GF-D8 (cell line): ENCODE measurements at places on chromosomes 13 and 19.

- no peak for DNase-seq
These were observed 14.7 kb upstream of the LENG8 start for GRCh38 chr19:54434112-54434872.

DNA sequence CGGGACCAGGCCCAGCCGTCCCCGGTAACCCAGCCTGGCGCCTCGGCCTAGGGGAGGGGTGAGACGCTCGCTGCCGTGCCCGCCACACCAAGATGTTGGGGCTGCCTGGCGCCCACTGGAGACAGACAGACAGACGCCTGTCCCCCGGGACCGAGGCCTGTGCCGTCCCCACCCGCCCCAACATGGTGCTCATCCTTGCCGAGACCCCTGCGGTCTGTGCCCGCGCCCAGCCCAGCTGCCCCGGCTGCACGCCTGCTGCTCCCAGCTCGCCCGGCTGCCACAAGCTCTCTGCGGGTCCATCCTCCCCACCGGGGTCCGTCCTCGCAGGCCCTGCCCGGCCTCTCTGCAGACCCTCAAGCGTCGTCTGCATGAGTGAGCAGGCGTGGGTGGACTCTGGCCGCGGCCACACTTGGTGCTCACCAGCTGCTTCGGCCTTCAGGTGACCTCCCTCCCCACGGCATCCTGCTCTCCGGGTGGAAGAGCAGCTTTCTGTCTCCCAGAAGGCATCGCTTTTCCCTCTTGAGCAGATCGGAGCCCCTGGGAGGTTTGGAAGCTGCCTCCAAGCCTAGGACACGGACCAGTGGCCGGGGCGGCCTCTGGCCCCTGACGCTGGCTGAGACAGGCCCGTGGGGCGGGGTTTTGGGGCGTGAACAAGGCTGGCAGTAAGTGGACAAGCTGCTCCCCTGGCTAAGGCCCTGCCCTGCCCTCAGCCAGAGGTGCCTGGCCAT, 6.7 kb upstream of the TMPRSS9 start:
- DNase-seq: no peak

DNA sequence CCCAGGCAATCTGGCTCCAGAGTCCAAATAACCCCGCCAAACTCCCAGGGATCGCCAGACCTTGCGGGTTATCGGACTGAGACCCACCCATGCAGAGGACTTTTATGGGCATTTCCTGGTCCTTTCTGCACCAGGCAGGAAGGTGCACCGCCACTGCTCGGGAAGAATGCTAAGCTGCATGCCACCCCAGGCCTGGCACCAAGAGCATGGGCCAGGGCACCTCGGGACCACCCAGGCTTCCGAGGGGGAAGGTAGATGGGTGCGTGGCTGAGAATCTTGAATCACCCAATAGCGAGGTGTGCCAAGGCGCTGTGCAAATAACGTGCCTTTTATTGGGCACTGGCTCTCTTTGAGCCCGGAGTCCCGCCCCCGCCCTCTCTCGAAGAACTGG, 422 bp upstream of the ZNF575 start:
- peak; percentile 57 for DNase-seq

- no peak for DNase-seq
These were observed 31.7 kb upstream of the ZNF507 start for GRCh38 chr19:32313569-32314265.

DNA sequence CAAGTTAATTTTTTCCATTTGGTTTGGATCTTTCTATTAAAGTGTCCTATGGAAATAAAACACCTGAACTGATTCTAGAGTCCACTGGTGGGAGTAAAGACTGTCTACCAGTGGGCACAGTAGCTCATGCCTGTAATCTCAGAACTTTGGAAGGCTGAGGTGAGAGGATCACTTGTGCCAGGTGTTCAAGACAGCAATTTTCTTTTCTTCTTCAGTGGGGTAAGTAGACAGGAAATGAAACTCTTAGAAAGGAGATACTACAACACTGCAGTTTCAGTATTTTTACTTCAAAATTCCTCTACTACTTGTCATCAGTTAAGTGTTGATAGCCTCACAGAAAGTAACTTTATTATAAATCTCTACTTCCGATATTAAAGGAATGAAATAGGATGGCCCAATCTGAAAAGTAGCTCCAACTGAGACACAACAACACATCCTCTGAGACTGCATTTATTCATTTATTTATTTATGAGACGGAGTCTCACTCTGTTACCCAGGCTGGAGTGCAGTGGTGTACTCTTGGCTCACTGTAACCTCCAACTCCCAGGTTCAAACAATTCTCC, 26.3 kb downstream of the DNMT1 start:
- no peak for DNase-seq

DNA sequence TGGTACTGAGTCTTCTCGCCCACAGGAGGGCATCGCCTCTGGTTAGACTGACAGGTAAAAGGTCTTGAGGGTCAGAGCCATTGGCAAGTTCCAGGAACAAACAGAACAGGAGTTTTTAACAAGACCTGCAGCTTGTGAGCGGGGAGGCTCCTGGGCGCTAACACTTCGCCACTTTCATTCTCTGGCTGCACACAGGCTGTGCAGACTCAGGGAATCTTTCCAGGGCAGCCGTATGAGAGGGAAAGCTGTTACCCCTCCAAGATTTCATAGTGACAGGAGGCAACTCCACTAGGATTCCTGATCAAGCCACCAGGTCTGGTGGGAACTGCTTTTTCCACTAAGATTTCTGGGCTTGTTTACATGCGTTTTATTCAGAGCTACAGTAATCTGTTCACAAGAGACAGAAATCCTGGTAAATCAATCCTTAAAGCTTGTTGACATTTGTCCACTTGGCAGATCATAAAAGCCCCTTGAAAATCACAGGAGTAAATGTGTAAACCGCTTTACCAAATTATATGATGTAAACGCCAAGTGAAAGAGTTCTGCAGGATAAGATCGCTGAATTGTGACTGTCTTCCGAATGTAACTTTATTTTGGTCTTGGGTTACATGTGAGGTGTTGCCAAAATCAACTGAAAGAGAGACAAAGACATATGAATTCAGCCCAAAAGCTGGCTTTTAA, 190.6 kb downstream of the MZT1 start:
- no peak for DNase-seq

- DNase-seq: no peak
These were observed 2.8 kb upstream of the HNRNPM start for GRCh38 chr19:8441725-8442544.

DNA sequence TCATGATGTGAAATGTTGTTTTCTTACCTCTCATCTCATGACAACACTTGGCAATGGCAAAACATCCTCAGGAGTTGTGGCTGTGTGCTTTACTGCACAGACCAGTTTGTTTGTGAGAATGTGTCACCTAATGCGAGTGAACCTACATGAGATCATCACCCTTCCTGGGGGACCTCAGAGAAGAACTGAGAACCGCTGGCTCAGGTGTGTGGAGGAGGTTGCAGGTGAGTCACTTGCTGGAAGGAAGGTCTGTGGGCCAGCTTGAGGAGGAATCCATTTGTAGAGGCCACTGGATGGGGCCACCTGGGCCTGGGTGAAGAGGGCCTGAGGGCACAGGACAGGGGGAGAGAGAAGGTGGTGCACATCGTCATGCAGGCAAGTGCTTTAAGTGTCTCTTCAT, 3.0 kb upstream of the CEACAM1 start:
- no peak for DNase-seq

DNA sequence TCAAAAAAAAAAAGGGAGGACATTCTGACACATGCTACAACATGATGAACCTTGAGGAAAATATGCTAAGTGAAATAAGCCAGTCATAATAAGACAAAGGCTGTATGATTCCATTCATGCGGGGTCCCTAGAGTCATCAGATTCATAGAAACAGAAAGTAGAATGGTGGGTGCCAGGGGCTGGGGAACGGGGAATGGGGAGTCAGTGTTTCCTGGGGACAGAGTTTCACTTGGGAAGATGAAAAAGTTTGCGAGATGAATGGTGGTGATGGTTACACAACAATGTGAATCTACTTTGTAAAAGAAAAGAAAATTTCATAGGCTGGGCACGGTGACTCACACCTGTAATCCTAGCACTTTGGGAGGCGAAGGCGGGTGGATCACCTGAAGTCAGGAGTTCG, 6.1 kb upstream of the CLEC4G start:
- DNase-seq: no peak

DNA sequence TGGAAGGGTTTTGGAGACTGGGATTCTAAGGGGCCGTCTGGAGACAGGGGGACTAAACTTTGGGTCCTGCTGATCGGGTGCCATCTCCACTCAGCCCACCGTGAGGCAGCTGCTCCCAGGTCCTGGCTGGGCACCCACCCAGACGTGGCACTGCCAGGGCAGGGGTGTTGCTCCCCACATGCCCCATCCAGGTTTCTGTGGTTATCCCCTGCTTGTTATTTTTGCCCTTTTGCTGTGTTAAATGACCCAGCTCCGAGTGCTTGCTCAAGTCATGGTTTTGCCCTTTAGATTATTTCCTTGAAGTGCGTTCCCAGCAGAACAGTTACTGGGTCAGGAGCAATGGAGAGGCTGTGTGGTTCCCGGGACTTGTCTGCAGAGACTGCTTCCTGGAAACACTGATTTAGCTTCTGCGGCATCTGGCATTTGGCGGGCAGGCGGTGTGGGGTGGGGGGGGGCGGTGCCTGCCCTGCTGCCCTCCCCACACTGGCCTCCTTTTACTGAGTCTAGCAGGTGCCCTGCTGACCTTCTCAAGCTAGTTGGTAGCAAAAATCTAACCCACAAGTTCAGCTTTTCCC, 1.9 kb downstream of the RAB11B start:
- no peak for DNase-seq

GRCh38 chr13:94590744-94591143, 5.2 kb downstream of the TGDS start:
- no peak for DNase-seq

DNA sequence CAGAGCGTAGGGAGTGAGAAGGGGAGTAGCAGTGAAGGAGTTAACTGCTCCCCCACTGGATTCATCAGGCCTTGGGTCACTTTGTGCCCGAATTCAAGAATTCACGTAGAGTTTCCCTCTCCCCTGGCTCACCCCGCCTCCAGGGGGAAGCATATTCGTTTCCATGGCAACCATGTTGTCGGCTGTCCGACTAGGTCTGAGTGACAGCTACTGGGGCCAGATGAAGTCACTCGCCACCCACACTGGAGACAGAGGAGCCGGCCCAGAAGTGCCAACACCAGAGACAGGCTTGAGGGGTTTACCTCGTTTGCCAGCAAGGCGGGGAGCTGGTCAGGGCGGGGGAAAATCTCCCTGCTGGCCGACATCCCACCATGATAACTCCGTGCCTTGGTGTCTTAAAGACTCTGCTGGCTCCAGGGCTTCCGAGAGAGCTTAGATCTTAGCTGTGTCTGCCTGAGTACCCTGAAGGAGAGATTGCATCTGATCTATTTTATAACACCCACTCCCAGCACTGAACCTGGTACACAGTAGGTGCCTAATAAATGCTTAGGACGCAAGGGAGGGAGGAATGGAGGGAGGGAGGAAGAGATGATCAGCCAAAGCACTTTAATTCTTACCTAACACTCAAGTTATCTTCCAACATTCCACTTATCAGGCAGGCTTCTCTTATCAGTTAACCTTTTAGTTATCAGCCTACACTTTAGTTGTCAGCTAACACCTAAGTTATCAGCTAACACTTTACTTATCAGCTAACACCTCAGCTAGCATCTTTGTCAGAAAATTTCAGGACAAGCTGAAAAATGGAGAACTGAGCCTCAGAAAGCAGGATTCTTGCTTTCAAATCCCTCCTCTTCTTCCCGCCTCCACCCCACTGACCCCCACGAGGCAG, 57.2 kb upstream of the ZNRF4 start:
- DNase-seq: no peak

- no peak for DNase-seq
These were observed 371.3 kb downstream of the IRS2 start for GRCh38 chr13:109415057-109415456.

DNA sequence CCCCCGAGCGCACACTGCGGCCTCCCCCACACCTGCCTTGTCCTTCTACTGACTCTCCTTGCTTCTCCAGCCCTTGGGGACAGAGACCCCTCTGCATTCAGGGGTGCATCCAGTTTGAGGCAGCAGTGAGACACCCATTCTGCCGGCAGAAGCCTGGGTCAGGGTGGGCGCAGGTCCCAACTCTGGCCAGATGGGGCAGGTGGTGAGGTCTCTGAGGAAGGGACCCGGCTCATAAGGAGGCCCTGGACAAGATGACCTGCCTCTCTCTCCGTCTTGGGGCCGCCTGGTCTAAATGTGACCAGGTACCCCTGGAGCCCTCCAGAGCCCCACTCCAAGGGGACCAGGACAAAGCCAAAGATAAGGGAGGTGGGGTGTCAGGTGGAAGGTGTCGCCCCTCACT, 6.1 kb downstream of the CHERP start:
- no peak for DNase-seq

- no peak for DNase-seq
These were observed 621 bp downstream of the FBL start for GRCh38 chr19:39845584-39845932.

GRCh38 chr13:72952529-72953141, 106.2 kb upstream of the KLF5 start:
- DNase-seq: no peak

DNA sequence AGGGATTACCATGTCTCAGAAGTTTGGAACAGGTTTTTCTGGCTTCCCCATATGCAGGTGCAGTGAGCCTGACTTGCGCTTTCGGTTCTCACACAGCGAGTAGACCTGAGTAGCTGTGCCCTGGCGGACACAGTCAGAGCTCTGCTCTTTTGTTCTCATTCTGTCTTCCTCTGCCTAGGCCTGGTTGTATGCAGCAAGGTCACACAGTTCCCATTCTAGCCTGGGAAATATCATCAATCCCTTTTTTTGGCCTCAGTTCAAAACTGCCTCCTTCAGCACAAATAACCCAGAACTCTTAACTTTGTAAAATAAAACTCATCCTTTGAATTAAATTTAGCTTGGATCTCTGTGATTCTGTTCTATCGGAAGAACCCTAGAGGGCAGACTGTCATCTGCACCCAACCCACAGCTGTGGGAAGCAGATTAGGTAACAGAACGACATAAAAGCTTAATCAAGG, 10.2 kb downstream of the OXGR1 start:
- DNase-seq: no peak

GRCh38 chr13:84641491-84641890, 759.2 kb upstream of the SLITRK1 start:
- DNase-seq: no peak

GRCh38 chr13:77323858-77324257, 3.0 kb downstream of the MYCBP2 start:
- peak; percentile 79 for DNase-seq

GRCh38 chr13:113500530-113501265, 10.2 kb upstream of the DCUN1D2 start:
- no peak for DNase-seq
